Neural progenitor cell (in vitro differentiated cells): ENCODE measurements at places on chromosomes 7 and 10.

DNA sequence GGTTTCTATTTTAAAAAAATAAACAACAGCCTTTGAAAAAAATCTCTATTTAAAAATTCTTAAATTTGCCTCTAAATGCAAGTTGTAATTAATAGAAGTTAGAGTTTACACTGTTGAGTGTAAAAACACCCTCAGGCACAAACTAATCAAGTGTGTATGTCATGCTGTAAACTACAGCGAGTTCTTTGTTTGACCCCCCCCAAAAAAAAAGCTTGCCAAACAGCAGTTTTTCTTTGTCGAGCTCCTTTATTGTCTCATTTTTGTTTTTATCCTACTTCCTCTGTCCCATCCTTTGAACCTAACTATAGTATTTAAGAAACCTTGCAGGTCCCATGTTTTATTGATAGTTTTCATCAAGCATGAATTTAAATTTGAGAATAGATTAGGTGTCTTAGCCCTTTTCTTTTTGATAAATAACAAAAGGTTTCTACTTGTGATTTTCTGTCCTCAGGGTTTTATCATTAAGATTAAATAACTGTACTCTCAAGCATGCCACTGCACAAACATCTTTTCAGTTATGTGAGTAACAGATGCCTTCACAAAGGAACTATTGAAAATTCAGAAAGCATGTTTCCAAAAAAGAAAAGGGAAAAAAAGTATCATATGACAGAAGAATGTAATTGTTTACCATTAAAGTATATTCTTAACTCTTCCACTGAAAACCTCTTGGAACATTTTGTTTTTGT, 176.0 kb downstream of the ARID5B start:
- H3K36me3 ChIP-seq: no peaks in the 10 kb centered on the region
- no peak for DNase-seq
- no peak overlapping the region for H3K4me3 ChIP-seq
- H3K4me1 ChIP-seq: no peaks in the 10 kb centered on the region

- H3K27ac ChIP-seq: no peak overlapping the region
- H3K4me3 ChIP-seq: no peak overlapping the region
- no peaks in the 10 kb centered on the region for H3K27me3 ChIP-seq
- H3K36me3 ChIP-seq: no peaks in the 10 kb centered on the region
- H3K4me1 ChIP-seq: no peaks in the 10 kb centered on the region
Measured at GRCh38 chr7:155123413-155123812, 53.3 kb downstream of the HTR5A start.

DNA sequence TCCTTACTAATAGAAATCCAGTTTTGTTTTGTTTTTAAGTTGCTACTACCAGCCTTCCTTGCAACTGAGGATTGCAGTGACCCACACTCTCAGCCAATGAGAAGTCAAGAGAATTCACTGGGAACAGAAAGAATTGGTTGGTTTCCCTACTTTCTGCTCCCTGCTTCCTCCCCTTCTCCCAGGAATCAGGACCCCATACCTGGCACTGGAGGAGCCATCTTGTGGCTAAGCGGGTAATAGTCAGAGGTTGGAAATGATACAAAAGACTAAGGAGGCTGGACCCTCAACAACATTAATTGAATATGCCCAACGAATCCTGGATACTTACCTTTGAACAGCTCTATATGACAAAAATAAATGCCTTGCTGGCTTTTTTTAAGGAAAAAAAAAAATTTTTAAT, 6.3 kb downstream of the TMEM176A start:
- DNase-seq: no peak
- no peaks in the 10 kb centered on the region for H3K4me1 ChIP-seq
- no peak overlapping the region for H3K4me3 ChIP-seq
- H3K36me3 ChIP-seq: no peaks in the 10 kb centered on the region
- peaks cover 14% of the 10 kb centered on the region for H3K27me3 ChIP-seq
- no peak overlapping the region for H3K27ac ChIP-seq

DNA sequence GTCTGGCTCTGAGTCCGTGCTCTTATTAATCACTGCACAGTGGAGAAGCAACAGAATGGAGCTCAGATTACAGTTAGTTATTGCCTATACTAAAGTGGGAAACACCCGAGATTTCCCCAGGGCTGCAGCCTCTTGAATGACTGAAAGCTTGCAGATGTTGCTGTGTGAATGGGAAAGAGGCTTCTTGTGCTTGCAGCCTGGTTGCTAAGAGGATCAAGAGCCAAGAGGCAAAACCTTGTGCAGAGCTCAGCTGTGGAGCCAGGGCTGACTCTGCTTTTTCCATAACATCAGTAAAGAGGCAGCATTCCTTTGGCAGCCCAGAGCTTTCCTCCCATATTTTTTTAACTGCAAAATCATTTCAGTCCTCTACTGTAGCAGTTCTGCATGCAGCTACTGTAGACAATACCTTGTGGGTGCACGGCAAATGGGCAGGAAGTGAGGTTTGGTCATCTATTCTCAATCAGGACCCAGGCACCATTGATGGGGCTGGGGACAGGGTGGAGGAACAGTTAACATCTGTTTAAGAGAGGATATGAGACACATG, 86.5 kb downstream of the RALA start:
- H3K36me3 ChIP-seq: peaks cover 5% of the 10 kb centered on the region
- H3K4me1 ChIP-seq: peaks cover 11% of the 10 kb centered on the region

- H3K27ac ChIP-seq: no peak overlapping the region
- peak; percentile 31 for DNase-seq
- H3K36me3 ChIP-seq: no peaks in the 10 kb centered on the region
- no peaks in the 10 kb centered on the region for H3K27me3 ChIP-seq
- peaks cover 6% of the 10 kb centered on the region for H3K4me1 ChIP-seq
Measured at GRCh38 chr7:65798111-65799075, 74.5 kb upstream of the VKORC1L1 start.

DNA sequence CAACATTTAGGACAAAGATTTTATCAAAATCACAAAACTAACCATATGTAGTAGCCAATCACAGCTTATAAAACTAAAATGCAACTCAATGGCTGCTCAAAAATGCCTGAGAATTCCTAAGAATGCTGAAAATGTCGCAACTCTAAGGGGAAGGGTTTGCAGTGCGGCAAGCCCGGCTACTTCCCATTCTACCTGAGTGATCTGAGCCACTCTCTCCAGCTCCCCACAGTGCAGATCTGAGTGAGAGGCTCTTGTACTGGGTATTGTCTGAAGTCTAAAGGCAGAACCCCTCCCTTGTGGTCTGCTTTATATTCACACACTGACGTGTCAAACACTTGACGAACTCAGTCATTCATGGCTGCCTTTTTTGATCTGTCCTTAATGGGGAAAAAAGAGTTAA, 28.9 kb downstream of the RAB11FIP2 start:
- H3K27ac ChIP-seq: peak overlapping the region; percentile 25
- no peaks in the 10 kb centered on the region for H3K36me3 ChIP-seq
- peaks cover 79% of the 10 kb centered on the region for H3K4me1 ChIP-seq
- H3K4me3 ChIP-seq: peak overlapping the region; percentile 20
- peak; percentile 89 for DNase-seq
